ENCODE measurements at places on chromosomes 3 and 15.

- no peak for DNase-seq
These were observed 4.4 kb upstream of the CD200R1 start for GRCh38 chr3:112979244-112979832.

DNA sequence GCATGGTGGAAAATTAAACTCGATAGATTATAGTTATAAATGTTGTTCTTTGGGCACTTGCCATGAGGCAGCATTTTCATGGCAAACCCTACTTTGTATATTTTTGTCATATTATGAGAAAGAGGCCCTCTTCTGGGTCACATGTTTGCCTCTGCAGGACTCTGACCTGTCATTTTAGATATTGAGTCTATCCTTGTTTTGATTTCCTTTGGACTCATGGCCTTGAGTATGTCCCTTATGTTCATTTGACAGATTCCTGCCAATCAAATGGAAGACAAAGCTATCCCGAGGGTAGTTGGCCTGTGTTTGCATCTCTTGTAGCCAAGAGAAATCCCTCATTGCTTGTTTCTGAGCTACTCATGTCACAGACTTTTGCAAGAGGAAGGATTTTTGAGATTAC is 226.3 kb downstream of the LPP start:
- no peak for DNase-seq

GRCh38 chr15:49075881-49076280 is 29.6 kb upstream of the SECISBP2L start:
- DNase-seq: no peak

DNA sequence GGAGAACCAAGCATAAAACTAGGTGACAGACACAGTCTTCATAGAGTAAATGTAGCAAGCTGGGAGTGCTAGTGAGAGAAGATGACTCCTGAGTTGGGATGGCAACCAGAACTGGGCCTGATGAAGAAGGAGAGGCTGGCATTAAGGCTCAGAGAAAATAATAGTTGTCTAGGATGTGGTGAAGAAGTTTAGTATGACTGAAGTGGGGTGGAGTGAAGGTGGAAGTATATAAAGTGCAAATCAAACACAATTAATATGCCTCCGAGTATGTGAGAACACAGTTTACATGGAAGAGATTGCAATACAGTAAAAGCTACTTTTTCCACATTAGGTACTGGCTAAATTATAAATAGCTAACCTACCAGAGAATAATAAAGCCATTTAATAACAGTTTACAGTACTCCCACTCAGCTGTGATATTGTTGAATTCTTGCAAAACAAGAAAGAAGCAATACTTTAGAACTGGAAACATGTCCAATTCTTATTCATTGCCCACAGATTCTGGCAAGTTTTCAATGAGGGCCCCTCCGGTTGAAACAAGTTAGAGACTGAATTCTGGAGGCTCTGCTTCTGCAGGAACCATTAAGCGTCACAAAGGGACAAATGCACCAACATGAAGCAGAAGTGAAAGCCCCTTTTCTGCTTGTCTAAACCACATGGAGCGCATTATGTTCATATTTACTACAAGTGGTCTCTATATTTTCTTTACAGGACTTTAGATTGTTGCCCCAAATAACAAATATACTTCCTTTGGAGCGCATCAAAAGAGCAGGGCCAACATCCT is 243.7 kb downstream of the SLC9A9 start:
- no peak for DNase-seq

GRCh38 chr3:63228677-63229076 is 49.4 kb upstream of the SYNPR start:
- DNase-seq: no peak

DNA sequence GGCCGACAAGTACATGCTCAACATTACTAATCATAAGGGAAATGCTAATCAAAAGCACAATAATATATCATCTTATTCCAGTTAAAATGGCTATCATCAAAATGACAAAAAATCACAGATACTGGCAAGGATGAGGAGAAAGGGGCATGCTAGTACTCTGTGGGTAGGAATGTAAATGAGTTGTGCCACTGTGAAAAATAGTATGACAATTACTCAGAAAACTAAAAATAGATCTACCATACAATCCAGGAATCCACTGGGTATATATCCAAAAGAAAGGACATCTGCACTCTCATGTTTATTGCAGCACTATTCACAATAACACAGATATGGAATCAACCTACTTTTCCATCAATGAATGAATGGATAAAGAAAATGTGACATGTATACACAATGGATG is 1256.5 kb downstream of the SI start:
- no peak for DNase-seq
